RWPE1 (cell line): ENCODE measurements at places on chromosomes 7 and 10.

DNA sequence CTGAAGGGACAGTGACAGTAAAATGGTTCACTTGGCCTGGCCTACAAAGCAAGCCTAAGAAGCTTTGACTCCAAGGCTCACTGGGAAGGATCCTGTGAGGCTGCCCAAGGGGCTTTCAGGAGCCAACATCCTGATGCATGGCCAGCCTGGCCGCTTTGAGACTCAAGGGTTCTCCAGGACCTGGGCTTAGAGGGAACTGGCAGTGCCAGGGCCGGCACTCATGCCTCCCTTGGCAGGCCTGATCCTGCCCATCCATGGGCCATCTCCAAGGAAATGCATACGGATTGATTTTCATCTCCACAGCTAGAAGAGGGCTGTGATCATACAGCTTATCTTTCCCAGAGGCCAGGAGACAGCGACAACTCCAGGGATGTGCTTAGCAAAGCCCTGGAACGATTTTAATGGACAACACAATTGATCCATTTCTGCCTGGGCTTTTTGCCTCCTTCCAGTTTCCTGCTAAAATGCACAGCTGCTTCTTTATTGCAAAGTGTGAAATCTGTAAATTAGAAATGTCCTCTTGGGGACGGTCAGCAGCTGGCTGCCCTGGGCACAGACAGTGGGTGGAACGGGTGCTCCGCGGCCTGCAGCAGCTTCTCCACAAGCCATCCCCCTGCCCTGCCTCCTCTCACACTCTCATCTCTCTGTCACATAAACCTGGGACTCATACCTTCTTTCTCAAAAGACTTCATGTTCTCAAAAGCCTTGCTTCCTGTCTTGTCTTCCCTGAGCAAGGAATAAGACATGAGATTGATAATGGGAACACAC is 288.5 kb downstream of the GRID1 start:
- no peak for DNase-seq

- no peak for DNase-seq
Measured at GRCh38 chr10:127067542-127068194, 128.7 kb downstream of the INSYN2A start.

- DNase-seq, result no peak
Measured at GRCh38 chr7:107966711-107967110, 36.2 kb downstream of the LAMB1 start.

DNA sequence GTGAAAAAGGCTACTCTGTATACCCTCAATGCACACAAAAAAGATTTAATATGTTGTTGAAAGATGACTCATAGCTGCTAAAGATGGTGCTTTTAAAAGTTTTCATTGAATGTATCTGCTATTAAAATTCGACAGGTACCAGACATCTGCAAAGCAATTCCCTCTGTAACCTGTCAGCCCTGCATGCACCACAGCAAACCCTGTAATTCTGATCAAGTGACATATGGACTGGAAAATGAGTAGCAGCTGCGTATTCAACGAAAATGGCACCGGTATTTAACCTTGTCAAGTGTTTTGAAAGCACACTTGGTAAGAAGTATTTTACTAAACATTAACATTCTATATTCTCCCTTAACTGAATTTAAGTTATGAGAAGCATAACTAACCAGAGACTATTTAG is 58.2 kb upstream of the PTPRN2 start:
- DNase-seq, result no peak

DNA sequence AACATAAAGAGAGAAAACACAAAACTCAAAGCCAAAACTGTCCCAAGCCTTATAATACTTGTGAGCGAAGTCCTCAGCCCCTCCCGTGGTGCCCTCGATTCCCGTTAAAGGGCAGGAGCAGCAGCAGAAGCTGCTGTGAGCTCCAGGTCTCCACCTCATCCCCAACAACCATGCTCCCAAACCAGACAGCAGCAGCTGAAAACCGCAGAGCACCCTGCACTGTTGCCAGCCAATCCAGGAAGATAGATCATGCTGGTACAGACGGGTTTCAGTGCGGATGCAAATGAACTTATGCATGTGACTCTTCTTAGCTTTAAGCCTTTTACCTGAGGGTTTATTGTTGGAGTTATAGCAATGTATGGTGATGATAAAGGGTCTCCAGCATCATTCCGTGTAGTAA is 97.9 kb downstream of the DNAJB6 start:
- no peak for DNase-seq

- no peak for DNase-seq
Measured at GRCh38 chr7:43890468-43890867, 15.9 kb downstream of the URGCP start.

GRCh38 chr10:66888237-66888636 is 37.6 kb upstream of the LRRTM3 start:
- DNase-seq, result no peak

- DNase-seq, result no peak
Measured at GRCh38 chr10:676178-676577, 13.3 kb downstream of the DIP2C start.

GRCh38 chr7:7897509-7897908 is 71.1 kb upstream of the GLCCI1 start:
- no peak for DNase-seq

GRCh38 chr10:31061941-31062340 is 30.3 kb upstream of the ZNF438 start:
- no peak for DNase-seq

GRCh38 chr7:1596181-1597043 is 26.6 kb upstream of the PSMG3 start:
- no peak for DNase-seq

DNA sequence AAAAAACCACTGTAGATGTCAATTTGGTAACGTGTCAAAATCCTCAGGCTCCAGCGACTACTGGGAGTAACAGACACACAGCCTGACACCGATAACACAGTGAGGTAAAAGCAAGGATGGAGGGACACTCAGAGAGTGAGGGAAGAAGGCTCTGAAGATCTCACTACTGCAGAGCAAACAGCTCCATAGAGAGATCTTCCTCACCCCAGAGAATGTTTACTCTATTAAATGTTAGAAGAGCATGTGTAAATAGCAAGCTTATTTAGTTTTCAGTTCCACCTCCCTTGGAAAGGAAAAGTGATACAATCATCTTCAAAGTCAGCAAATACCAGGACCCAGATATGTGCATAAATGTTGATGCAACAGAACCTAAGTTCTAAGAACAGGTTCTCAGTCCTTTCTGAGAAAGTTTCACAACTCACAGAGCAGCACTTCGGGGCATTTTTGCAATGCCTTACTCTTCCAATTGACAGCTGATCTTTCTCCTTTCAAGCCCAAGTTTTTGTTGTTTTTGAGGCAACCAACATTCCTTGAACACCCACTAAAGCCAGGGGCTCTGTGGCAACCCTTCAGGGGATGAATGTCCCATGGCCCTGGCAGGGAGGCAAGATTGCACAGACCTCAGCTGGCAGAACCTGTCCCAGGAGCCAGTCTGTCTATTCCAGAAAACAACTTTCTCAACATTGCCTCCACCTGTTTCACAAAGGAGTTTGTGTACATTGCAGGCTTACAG is 177.4 kb downstream of the SFMBT2 start:
- peak; percentile 8 for DNase-seq

- DNase-seq, result no peak
Measured at GRCh38 chr10:115774721-115775120, 498.3 kb downstream of the GFRA1 start.

DNA sequence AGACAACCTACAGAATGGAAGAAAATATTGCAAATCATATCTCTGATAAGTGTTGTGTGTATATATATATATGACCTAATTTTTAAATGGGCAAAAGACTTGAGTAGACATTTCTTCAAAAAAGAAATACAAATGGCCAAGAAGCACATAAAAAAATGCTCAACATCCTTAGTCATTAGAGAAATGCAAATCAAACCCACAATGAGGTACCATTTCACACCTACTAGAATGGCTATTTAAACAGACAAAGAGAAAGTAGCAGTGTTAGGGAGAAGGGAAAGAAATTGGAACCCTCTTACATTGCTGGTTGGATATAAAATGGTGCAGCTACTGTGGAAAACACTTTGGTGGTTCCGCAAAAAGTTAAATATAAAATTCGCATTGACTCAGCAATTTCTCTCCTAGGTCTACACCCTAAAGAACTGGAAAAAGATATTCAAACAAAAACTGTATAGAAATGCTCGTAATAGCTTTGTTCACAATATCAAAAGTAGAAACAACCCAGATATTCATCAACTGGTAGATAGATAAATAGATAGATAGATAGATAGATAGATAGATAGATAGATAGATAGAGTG is 16.3 kb downstream of the ACSL5 start:
- no peak for DNase-seq

- no peak for DNase-seq
Measured at GRCh38 chr7:95342029-95342428, 17.7 kb upstream of the PON1 start.

DNA sequence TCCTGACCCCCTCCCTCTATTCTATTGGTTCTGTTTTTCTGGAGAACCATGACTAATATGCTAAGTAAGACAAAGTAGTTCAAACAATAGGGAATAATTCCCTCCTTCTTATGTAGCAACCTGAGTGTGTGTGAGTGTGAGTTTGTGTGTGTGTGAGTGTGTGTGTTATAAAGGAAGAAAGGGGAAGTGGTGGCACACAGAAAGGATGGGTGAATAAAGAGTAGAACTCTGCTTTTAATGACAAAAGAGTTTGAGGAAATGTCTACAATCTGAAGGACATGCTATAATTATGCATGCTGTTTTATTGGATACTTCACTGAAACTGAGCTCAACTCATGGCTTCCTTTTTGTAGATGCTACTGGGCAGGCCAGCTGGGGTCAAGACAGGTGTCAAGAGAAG is 489.5 kb downstream of the REEP3 start:
- no peak for DNase-seq
